ENCODE measurements at places on chromosomes 1 and 21. TPM values are rescaled to one million over a fixed set of nuclear protein-coding genes. Genes with fewer than 3 reads are reported as not detected.

HHIPL2 gene
- polyA plus RNA-seq: 0.46 TPM

CD5L gene
- not detected for polyA plus RNA-seq

IL20 gene
- polyA plus RNA-seq: not detected

RAD54L gene
- polyA plus RNA-seq: 0.23 TPM

SLC25A34 gene
- polyA plus RNA-seq: 6.9 TPM

EPHA10 gene
- 2.2 TPM for polyA plus RNA-seq

TNNT2 gene
- 2.4 TPM for polyA plus RNA-seq

SFN gene
- polyA plus RNA-seq: 0.46 TPM

PIK3C2B gene
- polyA plus RNA-seq: 13.1 TPM

ANKRD35 gene
- 0.59 TPM for polyA plus RNA-seq

DNASE2B gene
- 0.16 TPM for polyA plus RNA-seq

LRRC38 gene
- not detected for polyA plus RNA-seq

C1orf87 gene
- not detected for polyA plus RNA-seq

PCSK9 gene
- 4.9 TPM for polyA plus RNA-seq

CD2 gene
- polyA plus RNA-seq: 0.61 TPM

ADGRB2 gene
- 0.23 TPM for polyA plus RNA-seq

PDZK1IP1 gene
- 26.1 TPM for polyA plus RNA-seq

CA14 gene
- polyA plus RNA-seq: 0.14 TPM

RXRG gene
- 1.4 TPM for polyA plus RNA-seq

CCDC30 gene
- 2.2 TPM for polyA plus RNA-seq

MAP1LC3C gene
- 0.35 TPM for polyA plus RNA-seq

BSND gene
- 0.04 TPM for polyA plus RNA-seq

FAM167B gene
- 12.0 TPM for polyA plus RNA-seq

SPRR3 gene
- 3.2 TPM for polyA plus RNA-seq

CFAP45 gene
- polyA plus RNA-seq: 0.80 TPM

TENT5C gene
- 19.1 TPM for polyA plus RNA-seq

F5 gene
- 5.8 TPM for polyA plus RNA-seq

PLA2G2F gene
- polyA plus RNA-seq: not detected

SGIP1 gene
- polyA plus RNA-seq: 0.87 TPM

All from pancreas (tissue), 10 donors.